Epithelial cell of prostate (primary cell): ENCODE measurements at places on chromosomes 5 and 9.

DNA sequence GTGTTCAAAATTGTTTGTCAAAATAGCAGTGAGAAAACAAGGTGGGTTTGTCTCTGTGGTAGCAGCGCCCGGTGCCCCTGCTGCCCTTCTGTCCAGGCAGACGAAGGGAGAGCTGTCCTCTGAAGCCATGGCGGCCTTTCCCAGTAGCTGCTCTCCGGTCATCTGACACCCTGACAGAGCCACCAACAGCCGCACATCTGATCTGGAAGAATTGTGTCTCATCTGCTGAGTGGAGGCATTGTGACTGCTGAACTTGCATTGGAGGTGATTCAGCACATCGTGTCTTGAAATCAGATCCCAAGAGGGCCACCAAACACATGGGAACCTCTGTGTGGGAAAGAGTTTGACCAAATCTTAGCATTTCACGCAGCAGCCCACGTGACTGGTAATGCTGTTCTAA, 337.6 kb upstream of the IRX1 start:
- no peak for DNase-seq

GRCh38 chr5:453725-454481, 10.9 kb downstream of the EXOC3 start:
- DNase-seq: no peak

DNA sequence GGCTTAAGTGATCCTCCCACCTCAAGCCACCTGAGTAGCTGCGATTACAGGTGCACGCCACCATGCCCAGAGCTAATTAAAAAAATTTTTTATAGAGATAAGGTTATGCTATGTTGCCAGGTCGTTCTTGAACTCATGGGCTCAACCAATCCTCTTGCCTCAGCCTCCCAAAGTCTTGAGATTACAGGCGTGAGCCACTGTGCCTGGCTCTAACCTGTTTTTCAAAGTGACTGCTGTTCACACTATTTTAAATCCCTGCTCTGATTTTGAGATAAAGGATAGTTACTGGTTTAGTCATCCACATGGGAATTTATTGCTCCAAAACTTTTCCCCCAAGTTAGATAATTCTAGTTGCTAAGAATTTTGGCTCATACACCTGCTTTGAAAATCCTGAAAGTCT, 48.2 kb upstream of the MTMR12 start:
- no peak for DNase-seq

- no peak for DNase-seq
Measured at GRCh38 chr9:137296670-137297664, 5.1 kb downstream of the NRARP start.

DNA sequence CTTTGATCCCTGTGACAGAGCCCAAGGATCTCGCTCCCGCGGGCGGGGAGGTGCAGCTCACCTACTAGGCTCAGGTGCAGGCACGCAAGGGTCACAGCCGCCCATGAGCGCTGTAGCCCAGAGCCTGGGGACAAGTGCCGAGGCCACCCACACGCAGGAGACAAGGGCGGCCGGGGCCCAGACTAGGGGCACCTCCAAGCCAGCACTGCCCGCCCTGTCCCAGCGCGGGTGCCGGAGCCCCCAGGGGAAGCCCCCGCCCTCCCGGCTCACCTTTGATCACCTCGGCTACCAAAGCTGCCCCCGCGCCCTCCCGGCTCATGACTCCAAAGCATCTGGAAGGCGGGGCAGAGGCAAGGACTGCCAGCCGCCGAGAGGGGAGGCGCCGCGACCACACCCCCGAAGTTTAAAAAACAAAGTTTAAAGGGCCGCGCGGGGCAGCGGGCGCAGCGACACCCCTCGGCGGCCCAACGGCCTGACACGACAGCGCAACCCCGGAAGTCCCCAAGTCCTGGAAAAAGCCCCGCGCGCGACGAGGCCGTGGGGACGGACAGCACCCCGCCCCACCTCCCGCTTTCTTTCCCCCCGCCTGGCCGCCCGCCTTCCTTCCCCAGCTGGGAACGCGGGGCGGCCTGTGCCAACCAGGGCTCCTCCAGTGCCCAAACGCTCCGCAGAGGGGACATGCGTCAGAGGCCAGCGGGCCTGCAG, 53.0 kb downstream of the CDC14B start:
- no peak for DNase-seq

DNA sequence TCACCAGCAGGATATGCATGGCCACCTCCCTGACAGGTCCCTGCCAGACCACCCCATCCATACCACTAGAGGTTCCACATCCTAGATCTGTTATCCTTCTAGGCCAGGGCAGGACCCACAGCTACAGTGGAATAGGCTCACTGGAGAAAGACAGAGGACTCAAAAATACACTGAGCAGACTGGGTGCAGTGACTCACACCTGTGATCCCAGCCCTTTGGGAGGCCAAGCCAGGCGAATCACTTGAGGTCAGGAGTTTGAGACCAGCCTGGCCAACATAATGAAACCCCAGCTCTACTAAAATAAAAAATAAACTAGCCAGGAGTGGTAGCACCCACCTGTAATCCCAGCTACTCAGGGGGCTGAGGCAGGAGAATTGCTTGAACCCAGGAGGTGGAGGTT, 56.5 kb upstream of the TESK1 start:
- DNase-seq: no peak

DNA sequence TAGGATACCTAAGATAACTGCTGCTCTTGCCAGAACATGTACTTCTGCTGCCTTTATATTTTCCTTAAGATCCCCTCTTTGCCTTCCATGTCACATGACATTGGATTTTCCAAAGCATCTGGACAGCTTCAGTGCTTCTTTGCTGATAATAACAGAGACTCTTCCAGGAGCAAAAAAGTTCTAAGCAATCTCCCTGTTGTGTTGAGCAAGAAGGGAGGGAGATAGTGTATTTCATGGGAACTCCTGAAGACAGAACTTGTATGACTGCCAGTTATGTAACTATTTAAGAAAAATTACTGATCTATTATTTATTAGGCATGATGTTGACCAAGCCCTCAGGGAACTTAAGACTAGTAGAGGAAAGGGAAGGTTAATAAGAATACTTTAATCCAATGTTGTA, 454.7 kb downstream of the SPATA31D1 start:
- DNase-seq: no peak

DNA sequence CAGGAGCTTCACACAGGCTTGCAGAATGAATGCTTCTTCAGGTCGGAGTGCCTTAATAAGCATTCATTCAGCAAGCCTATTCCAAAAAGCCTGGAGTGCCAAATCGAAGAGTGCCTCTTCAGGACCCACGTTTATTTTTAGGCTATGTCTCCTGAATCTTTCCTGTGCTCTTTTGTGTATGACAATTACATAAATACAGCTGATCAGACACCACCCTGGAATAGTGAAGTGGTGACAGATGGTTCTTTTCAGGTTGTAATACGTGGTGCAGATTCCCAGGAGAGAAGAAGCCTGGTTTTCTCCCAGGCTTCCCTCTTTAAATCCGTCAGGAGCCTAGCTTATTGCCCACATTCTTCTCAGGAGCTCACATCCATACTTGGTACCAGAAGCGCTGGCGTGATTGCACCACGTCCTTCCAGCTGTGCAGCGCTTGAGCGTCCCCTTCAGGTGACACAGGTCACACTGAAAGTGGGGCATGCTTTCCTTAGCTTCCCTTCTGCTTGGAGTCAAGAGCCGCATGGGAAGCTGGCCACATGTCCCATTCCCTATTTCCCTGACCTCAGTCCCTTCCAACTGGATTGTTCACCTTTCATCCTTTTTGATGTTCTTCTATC, 123.1 kb downstream of the ADCY2 start:
- DNase-seq: no peak

DNA sequence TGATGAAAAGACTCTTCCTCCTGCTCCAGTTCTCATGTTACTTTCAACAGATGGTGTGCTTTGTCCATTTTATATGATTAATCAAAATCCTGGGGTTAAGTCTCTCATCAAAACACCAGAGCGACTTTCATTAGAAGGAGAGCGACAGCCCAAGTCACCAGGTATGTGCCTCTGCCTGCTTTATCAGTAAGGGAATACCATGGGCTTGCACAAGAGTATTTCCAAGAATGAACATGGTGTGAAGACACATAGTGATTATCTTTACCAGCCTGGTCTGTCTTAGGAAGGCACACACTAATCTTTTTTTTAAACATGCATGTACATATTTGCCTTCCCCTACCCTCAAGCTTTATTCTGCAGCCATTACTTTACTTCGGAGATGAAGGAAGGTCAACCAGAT, 15.2 kb downstream of the NUP214 start:
- no peak for DNase-seq
